ENCODE measurements at places on chromosomes 2 and 18.

GRCh38 chr2:112805542-112805941 lies 21.2 kb upstream of the IL1A start:
- DNase-seq = no peak

- DNase-seq = no peak
Measured at GRCh38 chr2:159712929-159713420, 669 bp downstream of the MARCHF7 start.

- DNase-seq = no peak
Measured at GRCh38 chr18:34786162-34786741, 76.2 kb downstream of the DTNA start.

- DNase-seq = no peak
Measured at GRCh38 chr2:182716650-182716979, 558 bp downstream of the DNAJC10 start.

GRCh38 chr2:178108176-178108575 lies 4.1 kb upstream of the RBM45 start:
- DNase-seq = no peak

DNA sequence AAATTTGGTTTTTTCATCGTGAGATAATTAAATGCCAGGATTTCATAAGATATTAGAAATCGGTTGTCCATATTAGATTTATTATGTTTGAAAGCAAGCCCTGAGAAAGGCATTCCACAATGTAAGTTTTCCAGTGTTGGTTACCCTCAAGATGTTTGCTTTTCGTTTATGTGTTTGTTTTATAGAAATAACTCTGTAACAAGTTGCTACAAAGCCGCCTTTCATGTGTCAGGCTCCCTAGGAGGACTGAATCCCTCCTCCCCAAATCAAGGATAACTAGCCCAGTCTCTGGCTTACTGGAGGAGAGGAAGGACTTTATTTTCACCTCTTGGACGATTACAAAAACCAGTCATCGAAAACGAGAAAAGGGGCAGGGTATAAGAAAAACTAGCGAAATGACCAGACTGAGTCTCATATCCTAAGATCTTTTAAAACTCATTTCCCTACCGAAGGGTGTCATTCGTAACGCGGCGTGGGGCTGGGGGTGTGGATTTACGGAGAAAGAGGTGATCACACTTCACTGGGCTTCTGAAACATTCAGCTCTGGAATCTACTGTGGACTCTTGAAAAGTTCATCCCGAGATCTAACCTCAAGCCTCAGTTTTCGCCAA lies 1.0 kb upstream of the PEX13 start:
- no peak for DNase-seq

GRCh38 chr2:148209603-148210002 lies 188.7 kb downstream of the MBD5 start:
- DNase-seq = no peak

DNA sequence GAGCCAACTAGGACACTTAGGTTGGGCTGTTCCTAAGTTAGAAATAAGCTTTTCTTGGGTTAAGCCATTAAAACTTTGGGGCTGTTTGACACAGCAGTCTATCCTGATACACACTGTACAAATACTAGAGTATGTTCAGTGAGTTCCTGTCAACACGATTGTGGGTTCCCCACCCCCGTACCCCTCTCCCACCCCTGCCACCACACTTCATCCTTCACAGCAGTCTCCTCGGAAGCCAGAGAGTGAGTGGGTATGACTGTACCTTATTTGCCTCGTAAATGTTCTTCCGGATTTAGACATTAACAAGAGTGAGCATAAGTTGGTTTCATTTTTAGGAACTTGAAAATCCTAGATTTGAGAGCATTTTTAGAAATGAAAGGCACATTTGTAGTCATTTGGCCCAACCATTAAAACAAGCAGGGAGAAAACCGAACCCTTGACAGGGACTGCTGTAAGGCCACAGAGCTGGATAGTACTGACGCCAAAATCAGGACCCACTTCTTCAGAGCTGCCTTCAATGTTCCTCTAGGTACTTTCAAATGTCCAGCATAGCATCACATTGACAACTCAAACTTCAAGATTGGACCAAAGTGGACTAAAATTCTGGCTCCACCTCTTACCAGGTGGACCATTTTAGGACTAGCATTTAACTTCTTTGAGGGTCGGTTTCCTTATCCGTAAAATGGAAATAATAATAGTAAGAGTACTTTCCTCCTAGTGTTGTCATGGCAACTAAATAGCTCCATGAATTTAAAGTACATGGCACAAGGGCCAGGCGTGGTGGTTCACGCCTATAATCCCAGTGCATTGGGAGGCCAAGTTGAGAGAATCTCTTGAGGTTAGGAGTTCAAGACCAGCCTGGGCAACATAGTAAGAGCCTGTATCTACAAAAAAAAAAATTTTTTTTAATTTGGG lies 166.3 kb upstream of the SERTAD2 start:
- DNase-seq = no peak

DNA sequence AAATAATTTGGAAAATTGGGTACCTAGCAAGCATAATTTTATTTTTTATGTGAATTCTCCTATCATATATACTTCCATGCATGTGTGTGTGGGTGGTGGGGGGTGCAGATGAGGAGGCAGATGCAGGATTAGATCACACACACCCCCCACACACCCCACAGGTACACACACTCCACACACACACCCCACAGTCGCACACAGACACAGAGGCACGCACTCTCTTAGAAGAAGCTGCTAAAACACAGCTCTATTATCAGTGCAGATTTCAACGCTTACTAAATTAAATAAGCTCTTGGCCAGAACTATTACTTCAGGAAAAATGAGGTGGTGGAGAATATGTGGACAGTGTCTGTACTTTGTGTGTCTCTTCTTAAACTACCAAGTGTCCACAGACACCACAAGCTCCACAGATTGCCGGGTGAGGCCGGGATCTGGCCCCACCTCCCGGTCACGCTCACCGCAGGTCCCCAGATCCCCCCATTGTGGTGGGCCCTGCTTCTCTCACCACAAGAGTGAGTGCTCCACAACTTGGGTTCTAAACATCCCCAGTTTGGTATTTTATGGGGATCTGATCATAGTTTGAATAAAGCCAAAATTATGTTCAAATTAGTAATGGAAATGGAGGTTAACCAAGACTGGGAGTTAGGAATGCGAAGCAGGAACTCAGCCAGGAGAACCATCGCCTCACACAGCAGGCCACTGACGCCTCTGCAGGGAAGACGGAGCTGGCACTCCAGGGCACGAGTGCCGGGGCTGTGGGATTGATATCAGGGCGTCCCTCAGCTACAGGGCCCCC lies 102.1 kb downstream of the PXDN start:
- no peak for DNase-seq

GRCh38 chr2:176134035-176134434 lies 4.5 kb downstream of the HOXD8 start:
- no peak for DNase-seq

GRCh38 chr2:37344453-37345361 lies at the start of gene QPCT:
Gene QPCT, plus strand, starts transcription at chr2:37344630. Its CDS starts 102 bp downstream, at chr2:37344732.
- no peak for DNase-seq

DNA sequence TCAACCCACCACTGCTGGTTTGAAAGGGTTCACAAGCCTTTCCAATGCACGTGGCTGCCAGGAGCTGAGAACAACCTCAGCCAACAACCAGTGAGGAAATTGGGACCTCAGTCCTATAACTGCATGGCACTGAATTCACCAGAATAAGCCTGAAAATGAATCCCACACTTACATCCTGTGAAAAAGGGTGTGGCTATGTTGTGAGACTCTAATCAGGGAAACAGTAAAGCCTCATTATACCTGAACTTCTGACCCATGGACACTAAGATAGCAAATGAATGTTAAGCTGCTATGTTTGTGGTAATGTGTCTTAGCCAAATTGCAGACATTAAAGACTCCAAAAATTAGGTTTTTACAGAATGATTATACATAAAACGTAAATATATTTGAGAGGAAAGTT lies 515.8 kb downstream of the IRS1 start:
- no peak for DNase-seq

- DNase-seq = peak; percentile 31
Measured at GRCh38 chr2:180728928-180729559, 251.4 kb upstream of the UBE2E3 start.

GRCh38 chr2:196142825-196143224 lies 28.6 kb downstream of the STK17B start:
- no peak for DNase-seq

DNA sequence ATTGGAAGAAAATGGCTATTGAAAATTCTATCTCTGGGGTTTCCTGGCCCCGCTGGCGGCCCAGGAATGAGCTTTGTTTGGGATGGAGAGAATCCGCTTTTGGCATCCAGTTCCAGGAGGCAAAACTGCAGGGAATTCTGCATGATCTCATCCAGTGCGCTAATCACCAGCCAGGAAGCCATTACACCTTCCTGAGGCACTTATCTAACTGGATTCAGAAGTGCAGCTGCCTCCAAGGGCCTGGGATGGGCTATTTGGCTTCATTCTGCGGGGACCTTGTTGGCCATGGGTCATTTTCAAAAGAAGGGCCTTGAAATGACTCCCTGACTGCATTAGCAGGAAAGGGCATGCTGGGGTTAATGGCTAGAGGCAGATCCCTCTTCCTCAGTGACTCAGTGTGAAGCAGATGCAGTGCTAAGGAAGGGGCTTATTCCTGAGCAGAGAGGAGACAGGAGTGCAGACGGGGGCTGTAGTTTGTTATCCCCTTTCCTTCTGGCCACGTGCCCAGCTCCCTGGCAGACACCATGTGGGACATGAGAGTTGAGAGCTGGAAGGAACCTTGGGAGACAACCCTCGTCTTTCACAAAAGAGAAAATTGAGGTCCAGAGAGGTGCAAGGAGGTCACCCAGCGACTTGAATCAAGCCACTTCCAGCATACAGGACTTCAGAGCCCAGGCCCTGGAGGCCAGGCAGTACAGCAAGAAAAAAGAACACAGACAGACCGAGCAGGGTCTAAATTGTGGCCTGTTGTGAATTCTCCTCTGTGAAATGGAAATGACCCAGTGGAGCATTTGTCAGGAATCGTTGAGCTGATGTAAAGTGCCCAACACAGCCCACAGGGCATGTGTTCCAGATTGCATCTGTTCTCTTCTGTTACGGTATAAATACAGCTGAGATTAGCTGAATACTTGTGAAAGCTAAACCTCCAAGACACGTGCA lies 161.8 kb downstream of the PRKCE start:
- DNase-seq = no peak

DNA sequence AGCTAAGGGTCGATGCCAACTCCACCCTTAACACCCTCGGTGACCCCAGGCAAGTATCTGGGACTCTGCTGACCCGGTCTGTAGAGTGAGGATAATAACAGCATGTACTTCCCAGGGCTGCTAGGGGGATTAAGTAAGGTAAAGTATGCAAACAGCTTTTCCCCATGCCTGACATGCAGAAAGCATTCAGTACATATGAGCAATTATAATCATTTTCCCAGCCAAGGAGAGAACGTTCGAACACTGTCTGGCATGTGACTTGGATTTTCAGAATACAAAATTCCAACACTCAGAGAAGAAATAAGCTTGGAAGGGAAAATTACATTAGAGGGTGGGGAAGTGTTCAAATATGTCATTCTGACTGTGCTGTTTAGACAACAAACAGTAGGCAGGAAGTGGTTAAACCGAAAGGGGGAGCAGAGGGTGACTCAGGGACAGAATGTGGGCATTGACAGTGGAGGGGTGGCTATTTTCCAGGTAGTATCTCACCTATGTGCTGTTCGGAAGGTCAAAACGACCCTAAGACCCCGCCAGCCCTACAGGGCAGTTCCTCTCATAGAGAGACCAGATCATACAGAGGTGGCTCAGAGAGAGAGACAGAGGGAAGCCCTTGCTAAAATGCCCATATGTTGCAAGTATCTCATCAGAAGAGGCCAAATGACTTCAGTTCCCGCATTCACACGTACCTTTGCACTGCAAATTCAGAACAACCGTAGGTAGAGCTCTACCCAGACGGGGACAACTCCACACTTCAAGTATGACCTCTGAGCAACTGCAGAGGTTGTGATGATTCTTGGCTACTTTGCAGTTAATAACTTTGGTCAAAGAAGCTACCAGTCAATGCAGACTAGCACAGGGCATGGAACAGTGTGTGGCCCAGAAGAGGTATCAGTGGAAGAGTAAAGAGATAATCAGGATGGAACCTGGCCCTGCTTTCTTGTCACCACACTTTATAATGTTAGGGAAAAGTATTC lies 14.8 kb downstream of the ASPRV1 start:
- peak; percentile 80 for DNase-seq

DNA sequence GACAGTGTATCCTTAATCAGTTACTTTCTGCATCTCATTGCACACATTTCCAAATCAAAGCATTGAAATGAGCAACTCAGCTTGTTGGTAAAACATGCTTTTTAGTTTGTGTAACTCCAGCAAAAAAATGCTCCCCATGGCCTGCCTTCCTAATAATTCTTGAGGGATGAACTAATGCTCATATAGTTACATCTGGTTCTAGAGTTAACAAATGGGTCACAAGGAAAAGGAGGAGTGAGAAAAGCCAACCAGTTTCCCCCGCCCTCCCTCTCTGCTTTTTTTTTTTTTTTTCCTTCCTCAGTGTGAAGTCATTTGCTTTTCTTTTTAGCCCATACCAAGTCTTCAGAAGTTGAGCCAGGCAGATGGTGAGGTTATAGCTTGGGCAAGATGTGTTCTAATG lies 231.7 kb downstream of the MTX2 start:
- no peak for DNase-seq

DNA sequence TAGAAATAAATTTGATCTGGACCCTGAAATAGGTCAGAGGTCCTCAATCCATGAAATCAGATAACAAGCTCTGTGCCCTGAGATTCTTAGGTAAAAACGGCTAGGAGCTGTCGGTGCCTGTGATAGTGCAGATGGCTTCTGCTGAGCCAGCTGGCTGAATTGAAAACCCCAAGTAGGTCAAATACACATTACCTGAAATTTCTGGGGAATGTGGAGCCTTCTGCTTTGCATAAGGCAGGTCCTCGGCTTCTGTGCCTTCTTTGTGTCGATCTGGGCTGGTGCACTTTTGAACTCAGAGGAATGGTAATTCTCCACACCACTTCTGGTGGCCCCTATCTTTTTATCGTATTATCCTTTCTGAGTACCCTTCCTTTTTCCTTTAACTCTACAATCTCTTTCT lies 66.6 kb downstream of the CNTNAP5 start:
- DNase-seq = no peak

DNA sequence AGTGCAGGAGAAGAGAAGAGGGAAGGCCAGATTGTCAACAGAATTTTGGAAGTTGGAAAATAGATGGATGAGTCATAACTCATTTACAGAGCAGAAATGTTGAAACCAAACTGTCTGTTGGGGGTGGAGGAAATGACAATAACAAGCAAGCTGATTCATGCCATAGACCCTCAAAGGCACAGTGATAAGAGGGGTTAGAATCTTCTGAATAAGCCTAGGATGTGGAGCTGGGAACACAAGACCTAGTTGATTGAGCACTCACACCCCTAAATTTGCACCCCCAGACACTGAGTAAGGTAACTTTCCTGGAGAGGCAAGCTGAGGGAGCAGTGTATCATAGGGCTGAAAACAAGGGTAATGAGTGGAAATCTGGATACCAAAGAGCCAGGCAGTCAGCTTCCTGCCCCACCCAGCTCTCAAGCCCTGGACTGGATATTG lies 141.4 kb downstream of the SCG2 start:
- peak; percentile 43 for DNase-seq

Data from urothelium cell line (cell line).